ENCODE measurements at places on chromosomes 11 and 22.

DNA sequence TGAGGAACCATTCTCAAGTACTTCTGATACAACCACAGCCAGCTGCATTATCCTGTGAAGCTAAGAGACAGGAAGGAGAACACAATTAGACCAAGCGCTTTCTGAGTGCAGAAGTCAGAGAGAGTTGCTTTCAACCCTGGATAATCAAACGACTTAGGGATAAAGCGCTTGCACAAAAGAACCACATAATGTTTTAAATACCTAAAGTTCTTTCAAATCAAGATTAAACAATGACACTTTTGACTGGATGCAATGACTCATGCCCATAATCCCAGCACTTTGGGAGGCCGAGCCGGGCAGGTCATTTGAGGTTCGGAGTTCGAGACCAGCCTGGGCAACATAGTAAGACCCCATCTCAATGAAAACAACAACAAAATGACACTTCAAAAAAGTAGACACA lies 145.1 kb downstream of the SWAP70 start:
- DNase-seq = no peak

DNA sequence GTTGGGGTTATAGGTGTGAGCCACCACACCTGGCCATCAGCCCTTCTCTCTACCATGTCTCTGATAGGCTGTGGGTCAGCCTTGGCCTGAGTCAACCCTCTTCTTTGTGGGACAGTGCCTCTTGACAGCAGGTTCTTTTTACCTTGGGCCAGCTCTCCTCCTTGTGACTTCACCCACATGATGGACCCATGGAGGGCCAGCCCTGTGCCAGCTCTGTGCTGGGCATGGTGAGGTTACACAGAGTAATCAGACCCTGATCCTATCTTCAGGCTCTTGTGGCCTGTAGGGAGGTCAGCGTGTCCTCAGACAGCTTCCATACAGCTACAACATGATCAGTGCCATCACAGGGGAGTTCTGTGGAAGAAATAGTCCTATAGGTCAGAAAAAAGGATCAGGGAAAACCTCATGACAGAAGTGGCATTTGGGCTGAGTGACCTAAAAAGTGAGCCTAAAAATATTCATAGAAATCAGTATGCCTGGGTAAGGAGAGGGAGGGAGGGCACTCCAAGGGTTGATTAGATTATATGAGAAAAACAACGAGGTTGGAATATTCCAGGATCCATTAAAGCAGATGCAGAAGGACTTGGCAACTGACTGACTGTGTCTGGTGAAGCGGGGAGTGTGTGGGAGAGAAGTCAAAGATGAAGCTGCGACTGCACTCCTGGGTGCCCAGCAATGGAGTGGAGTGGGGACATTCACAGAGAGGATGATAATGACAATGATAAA lies 17.1 kb downstream of the OTOG start:
- DNase-seq = no peak

DNA sequence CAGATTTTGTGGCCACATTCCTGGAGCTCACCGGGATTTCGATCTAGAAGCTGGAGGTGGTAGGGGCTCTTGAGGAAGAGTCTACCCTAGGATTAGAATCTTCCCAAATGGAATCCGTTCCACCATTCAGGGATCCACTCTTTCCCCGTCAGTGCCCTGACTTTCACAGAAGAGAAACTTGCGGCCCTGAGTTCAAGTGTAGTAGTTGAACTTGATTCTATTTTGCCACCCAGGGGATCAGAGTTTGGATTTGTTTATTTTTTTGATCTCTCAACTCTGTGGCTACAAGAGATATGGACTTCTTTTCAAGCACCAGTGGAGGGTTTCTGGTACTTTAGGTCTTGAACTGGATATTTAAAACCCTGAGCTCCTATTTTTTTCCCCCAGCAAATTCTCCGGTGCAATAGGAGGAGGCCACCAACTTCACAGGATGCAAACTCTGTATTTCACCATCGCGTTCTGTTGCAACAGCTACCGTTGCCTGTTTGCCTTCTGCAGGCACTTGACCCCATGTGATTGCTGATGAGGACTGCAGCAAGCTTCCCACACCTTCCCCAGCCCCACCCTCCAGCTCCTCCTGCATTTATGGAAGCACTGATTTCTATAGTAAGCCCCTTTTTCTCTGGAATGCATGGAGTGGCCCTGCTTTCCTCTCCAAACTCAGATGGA lies 14.8 kb upstream of the MRGPRF start:
- no peak for DNase-seq

DNA sequence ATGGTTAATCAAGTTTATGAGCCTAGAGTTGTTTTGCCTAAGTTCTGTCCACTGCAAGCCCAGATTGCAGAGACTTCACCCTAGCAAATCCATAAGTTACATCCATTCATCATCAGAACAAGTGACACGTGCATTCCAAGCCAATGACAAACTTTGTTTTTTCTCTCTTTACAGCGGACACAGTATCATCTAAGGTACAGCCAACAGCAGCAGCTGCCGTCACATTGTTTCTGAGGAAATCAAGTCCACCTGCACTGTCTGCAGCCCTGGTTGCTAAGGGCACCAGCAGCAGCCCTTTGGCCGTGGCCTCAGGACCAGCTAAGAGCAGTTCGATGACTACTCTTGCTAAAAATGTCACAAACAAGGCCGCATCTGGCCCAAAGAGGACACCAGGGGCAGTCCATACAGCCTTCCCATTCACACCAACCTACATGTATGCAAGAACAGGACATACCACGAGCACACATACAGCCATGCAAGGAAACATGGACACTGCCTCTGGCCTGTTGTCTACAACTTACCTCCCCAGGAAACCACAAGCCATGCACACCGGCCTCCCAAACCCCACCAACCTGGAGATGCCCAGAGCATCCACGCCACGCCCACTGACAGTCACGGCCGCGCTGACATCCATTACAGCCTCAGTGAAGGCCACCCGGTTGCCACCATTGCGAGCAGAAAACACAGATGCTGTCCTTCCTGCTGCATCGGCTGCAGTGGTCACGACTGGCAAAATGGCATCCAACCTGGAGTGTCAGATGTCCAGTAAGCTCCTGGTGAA lies 155.8 kb downstream of the C11orf91 start:
- no peak for DNase-seq

DNA sequence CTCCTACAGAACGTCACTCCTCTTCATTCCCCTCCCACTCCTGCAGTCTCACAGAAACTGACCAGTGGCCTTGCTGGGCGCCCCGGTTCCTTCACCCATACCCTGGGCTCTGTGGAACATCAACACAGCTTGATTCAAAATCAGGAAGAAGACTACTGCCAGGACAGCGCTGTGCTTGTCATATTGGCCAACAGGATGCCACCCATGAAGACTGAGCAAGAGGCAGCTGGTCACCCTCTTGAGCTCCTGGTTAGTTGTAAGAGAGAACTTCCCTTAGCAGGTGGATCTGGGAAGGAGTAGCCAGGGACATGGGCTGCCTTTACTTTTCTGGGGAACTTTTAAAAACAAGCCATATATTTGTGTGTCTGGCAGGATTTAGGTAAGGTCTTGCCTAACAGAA lies 110.4 kb upstream of the TIMP3 start:
- DNase-seq = no peak

GRCh38 chr11:116333001-116333535 lies 439.7 kb downstream of the BUD13 start:
- DNase-seq = no peak

DNA sequence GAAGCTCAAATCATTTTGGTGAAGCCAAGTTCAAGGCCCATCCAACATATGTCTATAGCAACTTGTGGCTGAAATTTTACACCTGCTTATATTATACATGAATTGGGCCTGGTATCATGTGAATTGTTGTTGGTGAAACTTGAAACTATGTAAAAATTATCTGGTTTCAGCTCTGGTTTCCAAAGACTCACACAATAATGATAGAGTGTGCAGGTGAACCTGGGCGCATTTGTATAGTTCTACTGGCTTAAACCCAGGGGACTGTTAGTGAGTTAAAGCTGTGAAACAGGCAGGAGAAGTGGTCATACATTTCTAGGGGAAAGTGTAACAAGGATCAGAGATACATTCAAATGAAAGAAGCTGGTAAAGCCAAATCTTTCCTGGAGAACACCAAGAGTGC lies 627.3 kb downstream of the METTL15 start:
- DNase-seq = no peak

- DNase-seq = no peak
These were observed 703.4 kb downstream of the NTM start for GRCh38 chr11:132073787-132074186.

- DNase-seq = peak; percentile 75
These were observed at the start of gene HMOX1 for GRCh38 chr22:35380537-35381423. HMOX1 (plus strand) TSS chr22:35381096; CDS start chr22:35381174, 78 bp downstream.

DNA sequence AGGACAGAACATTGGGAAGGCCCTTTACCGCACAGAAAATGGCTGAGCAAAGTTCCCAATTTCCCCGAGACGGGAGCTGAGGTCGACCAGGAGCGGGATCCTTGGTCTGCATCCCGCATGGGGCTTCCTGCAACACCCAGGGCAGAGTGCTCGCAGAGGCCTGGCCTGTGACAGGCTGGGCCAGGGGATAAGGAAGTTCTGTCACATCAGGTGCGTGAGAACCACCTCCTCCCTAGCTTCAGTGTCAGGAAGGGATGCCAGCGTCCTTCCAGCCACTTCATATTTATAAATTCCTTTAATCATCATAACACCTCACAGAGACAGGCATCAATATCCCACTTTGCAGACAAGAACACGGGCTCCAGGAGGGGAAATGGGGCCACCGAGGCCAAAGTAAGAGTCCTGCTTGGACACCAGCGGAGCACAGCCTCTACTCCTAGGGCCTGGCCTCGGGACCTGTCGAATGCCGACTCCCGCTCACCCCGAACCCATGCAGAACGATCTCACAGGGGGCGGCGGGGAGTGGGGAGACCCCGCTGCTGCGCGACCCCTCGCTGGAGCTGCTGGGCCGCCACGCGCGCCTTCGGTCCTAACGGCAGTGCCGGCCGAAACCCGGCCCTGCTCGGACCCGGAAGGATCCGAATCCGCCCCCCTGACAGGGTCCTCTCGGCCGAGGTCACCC lies 532 bp downstream of the BET1L start:
- no peak for DNase-seq

GRCh38 chr22:49953680-49954344 lies 6.8 kb upstream of the PIM3 start:
- DNase-seq = no peak

GRCh38 chr11:99419991-99420390 lies 399.2 kb downstream of the CNTN5 start:
- no peak for DNase-seq

- no peak for DNase-seq
These were observed 28.4 kb upstream of the SYT7 start for GRCh38 chr11:61609000-61609979.

DNA sequence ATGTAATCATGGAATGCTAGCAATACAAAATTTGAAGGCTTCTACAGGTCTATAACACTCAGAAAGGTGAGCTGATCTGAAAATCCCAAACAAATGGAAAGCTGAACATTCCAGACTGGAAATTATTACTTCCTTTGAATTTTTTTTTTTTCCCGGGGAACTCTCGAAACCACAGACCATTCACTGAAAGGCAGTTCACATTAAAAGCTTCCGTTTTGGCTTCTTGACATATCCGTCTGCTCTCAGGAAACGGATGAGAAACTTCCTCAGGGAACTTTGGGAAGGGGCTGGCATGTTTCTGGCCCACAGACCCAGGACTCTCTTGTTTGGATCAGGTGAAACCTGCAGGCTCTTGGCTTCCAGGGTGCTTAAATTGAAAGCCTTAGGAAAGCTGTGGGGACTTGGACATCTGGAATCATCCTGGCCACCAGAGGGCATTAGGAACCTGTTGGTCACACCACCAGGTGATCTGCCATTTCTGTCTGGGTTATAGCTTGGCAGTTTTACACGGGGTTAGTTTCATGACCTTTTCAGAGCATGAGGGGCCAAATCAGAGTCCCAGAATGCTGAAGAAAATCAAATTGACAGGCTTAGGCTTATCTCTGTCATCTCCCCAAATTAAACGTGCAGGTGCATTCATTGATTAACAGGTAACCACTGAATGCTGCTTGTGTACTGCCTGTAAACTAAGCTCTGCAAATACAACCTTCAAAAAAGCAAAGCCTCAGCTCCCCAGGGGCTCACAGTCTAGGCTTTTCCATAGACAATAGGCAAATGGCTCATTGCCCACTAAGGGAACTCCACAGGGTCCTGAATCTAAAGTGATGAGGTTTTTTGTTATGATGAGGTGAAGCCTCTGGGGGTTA lies 22.7 kb upstream of the GRAMD1B start:
- peak; percentile 36 for DNase-seq

GRCh38 chr22:42621505-42622002 lies 6.9 kb upstream of the POLDIP3 start:
- DNase-seq = peak; percentile 55

- DNase-seq = peak; percentile 70
These were observed 42.9 kb downstream of the C11orf91 start for GRCh38 chr11:33657757-33658156.

DNA sequence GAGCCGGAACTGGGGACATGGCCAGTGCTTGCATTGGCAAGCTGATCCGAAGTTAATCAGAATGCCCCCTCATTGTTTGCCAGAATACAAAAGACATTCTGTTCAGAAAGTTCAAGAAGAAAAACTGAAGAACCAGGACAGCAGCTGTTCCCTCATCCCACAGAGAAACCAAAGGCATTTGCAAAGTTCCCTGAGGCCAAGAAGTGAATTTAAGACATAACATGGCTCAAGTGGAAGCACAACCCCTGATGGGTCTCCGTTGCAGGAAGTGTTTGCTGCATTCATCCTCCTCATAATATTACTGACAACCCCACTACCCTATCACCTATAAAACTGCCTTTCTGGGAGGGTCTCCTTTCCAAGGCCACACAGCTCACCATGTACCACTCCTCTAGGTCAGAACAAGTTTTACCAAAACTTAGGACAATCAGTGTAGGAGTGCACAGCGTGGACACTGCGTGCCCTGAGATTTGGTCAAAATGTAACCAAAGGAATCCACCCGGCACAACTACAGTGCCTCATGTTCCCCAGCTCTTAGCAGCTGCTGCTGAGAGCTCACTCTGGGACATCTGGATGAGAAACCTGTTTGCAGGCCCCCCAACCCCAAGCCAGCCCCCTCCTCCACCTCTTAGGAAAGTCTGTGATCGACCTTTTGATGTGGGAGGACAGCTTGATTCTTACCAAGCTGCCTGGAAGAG lies 101.6 kb upstream of the AKIP1 start:
- DNase-seq = no peak

DNA sequence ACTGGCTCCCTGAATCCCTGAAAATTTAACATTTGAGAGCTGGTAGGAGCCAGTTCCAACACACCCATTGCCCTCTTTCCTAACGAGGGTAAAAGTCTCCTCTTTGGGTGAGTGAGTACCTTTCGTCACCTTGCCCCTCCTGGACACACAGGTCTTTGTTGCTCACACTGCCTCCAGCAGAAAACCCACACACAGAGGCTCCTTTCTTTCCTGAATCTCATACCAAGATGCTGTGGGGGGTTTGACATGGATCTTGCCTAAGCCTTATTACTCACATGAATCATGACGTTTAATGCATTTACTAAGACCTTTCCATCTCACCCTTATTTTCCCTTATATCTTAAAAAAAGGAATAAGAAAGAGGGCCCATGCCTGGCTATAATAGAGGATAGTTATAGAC lies 53.0 kb downstream of the PARVA start:
- DNase-seq = no peak

GRCh38 chr11:18491924-18492323 lies 34.8 kb downstream of the TSG101 start:
- DNase-seq = no peak

All from NCI-H146 (cell line).